ENCODE measurements at places on chromosomes 5 and 9. TPM values are rescaled to one million over a fixed set of nuclear protein-coding genes. Genes with fewer than 3 reads are reported as not detected.

SMIM33 gene
- total RNA-seq: 0.54 TPM

PRUNE2 gene
- total RNA-seq: not detected

DMRT2 gene
- not detected for total RNA-seq

SKP2 gene
- 21.1 TPM for total RNA-seq

ITGA2 gene
- total RNA-seq: 0.42 TPM

RNF183 gene
- not detected for total RNA-seq

PFN3 gene
- total RNA-seq: not detected

CDKN2B gene
- total RNA-seq: 1.4 TPM

ORM2 gene
- total RNA-seq: not detected

HTR4 gene
- total RNA-seq: not detected

- no peaks in the 10 kb centered on the region for H3K4me1 ChIP-seq
- H3K27ac ChIP-seq: no peak overlapping the region
- H3K36me3 ChIP-seq: no peaks in the 10 kb centered on the region
- peaks cover 6% of the 10 kb centered on the region for H3K27me3 ChIP-seq
These were observed 8.4 kb upstream of the CERCAM start for GRCh38 chr9:128412120-128412790.

DNA sequence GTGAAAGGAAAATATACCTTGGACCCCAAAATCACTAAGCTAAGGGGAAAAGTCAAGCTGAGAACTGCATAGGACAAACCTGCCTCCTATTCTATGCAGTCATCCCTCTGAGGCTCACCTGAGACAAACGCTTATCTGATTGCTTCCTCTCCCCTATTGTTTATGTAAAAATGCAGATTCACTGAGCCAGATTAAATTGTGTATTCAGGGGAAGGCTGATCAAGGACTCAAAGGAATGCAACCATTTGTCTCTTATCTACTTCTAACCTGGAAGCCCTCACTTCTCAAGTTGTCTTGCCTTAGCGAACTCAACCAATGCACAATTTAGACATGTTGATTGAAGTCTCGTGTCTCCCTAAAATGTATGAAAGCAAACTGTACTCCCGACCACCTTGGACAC is 13.3 kb downstream of the SPARC start:
- H3K27ac ChIP-seq: no peak overlapping the region
- no peak overlapping the region for H3K4me3 ChIP-seq
- DNase-seq: no peak
- no peaks in the 10 kb centered on the region for H3K4me1 ChIP-seq
- H3K36me3 ChIP-seq: no peaks in the 10 kb centered on the region

DNA sequence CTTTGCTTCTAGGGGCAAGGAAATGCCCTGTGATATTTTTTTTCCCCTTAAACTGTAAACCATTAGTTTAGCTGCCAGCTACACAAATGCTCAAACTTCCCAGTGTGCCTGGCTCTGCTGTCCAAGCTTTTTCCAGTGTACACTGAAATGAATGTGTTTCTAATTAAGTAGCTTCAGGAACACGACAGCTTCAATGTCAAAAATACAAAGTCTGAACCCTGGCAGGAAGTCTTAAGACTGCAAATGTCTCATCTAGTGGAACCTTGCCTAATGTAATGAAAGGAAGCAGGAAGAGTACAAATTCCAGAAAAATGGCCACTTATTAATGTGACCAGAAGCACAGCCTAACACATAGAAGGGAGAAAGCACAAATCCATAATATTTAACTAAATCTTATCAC is 255.2 kb downstream of the CRB2 start:
- H3K36me3 ChIP-seq: peaks cover 2% of the 10 kb centered on the region
- no peak for DNase-seq
- H3K27me3 ChIP-seq: no peaks in the 10 kb centered on the region
- H3K4me3 ChIP-seq: no peak overlapping the region

DNA sequence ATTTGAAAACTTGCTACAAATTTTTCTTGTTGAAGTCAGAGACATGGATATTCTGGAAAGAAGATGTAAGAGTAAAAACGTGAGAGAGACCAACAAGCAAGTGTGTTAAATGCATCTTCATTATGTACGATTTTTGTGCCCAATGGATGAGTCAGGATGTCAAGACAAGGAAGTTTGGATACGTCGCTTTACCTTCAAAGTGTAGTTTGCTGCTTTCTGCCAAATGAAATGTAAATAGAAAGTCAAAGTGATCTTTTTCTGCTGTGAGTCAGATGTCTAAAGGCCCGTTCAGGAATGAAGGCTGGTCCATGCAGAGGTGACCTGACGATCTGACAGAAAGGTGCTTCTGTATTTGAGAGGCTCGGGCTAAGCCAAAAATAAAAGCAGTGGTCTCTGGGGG is 273.1 kb upstream of the PIK3R1 start:
- H3K36me3 ChIP-seq: no peaks in the 10 kb centered on the region
- H3K4me3 ChIP-seq: no peak overlapping the region
- no peaks in the 10 kb centered on the region for H3K27me3 ChIP-seq
- H3K4me1 ChIP-seq: no peaks in the 10 kb centered on the region

DNA sequence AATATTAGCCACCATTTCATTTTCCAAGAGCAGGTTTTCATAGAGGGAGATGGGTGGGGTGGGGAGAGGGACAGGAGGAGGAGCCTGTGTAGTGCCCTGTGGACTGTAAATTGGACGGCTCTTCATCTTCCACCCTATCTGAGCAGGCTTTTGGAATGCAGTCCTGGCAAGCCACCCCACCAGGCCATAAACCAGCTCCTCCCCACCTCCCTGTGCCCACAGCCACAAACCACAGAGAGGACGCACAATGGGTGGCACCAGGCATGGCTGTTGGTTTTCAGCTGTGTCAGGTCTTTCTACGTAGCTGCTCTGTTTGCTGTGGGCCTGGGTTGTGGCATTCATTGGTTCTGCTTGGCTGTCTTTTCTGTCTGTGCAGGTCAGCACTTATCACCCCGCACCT is 58.0 kb downstream of the PLAC8L1 start:
- H3K4me1 ChIP-seq: no peaks in the 10 kb centered on the region
- no peaks in the 10 kb centered on the region for H3K27me3 ChIP-seq
- H3K27ac ChIP-seq: no peak overlapping the region
- no peak for DNase-seq
- no peak overlapping the region for H3K4me3 ChIP-seq
- H3K36me3 ChIP-seq: no peaks in the 10 kb centered on the region

GRCh38 chr9:120603591-120603990 is 23.6 kb upstream of the CDK5RAP2 start:
- peaks cover 37% of the 10 kb centered on the region for H3K36me3 ChIP-seq
- no peaks in the 10 kb centered on the region for H3K4me1 ChIP-seq
- no peak overlapping the region for H3K4me3 ChIP-seq
- DNase-seq: no peak
- no peak overlapping the region for H3K27ac ChIP-seq
- no peaks in the 10 kb centered on the region for H3K27me3 ChIP-seq

DNA sequence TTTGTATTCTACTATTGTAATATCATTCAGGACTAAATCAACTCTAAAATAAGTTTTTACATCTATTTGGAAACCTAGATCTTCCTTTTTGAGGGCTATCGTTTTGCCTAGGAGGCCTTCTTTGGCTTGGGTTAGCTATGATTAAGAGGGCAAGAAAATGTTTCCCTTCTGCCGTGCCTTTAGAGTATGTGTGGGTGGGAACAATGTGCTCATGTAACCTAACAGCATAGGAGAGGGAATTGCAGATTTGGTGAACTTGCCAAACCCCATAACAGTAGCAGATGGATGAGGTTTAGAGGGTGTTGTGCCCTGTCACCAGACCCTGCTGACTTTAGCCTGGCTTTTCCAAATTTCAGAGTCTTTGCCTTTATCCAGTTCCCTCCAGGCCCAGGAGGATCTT is 339.0 kb downstream of the ADGRV1 start:
- no peaks in the 10 kb centered on the region for H3K27me3 ChIP-seq
- DNase-seq: no peak
- H3K27ac ChIP-seq: no peak overlapping the region
- no peaks in the 10 kb centered on the region for H3K4me1 ChIP-seq
- H3K36me3 ChIP-seq: no peaks in the 10 kb centered on the region
- H3K4me3 ChIP-seq: no peak overlapping the region

GRCh38 chr9:17484906-17485305 is 94.0 kb upstream of the SH3GL2 start:
- no peaks in the 10 kb centered on the region for H3K27me3 ChIP-seq
- DNase-seq: no peak
- H3K36me3 ChIP-seq: no peaks in the 10 kb centered on the region
- H3K4me1 ChIP-seq: no peaks in the 10 kb centered on the region
- H3K27ac ChIP-seq: no peak overlapping the region
- H3K4me3 ChIP-seq: no peak overlapping the region

DNA sequence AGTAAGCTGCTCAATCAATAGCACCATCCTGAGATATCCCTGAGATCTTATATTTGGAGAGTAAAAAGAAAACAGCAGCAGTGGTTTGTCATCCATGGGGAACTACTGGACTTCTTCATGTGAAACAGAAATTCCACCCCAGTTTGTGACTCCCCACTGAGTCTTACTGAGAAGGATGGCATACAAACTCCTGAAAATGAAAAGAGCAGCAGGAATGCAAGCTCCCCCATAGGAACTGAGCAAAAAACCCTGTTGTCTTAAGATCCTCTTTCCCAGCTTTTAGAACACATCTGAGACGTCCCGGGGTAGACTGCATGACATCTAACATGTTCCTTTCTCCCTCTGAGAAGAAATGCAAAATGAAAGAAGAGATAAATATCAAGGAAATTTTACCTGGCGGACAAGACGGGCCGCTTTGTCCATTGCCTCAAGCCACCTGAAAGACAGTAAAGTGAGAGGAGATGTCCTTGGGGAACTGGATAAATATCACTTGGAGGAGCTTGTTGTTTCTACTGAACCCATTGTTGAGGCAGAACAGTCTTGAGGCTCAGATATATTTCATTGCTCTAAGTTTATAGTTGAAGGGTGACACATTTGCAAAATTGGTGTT is 117.1 kb downstream of the NUDT12 start:
- no peaks in the 10 kb centered on the region for H3K27me3 ChIP-seq
- no peak overlapping the region for H3K27ac ChIP-seq
- no peak overlapping the region for H3K4me3 ChIP-seq
- H3K4me1 ChIP-seq: no peaks in the 10 kb centered on the region
- no peaks in the 10 kb centered on the region for H3K36me3 ChIP-seq

DNA sequence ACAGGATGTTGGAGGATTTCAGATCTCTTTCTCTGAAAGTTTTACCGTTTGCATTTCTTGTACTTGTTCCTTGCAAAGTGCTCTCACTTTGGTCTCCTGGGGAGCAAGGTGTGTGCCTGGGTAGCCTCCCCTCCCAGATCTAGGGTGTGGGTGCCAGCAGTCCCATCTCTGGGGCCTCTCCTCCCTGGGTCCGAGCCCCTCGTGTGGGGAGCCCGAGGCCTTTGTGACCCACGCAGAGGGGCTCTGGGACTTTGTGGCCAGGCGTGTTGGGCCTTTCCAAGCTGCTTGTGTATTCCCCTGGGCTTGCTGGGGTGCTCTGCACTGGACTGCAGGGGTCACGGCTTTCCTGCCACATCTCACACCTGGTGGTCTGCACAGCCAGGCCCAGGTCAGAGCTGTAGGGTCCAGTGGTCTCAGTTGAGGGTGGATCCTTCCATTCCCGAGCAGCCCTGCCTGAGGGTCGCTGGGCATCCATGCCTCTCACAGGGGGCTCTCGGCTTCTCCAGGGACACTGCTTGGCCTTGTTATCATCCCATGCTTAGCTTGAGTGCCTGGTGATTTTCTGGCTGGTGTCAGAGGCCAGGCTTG is 96.3 kb downstream of the CACNA1B start:
- no peak for DNase-seq
- no peaks in the 10 kb centered on the region for H3K27me3 ChIP-seq
- H3K4me1 ChIP-seq: no peaks in the 10 kb centered on the region
- H3K27ac ChIP-seq: no peak overlapping the region

DNA sequence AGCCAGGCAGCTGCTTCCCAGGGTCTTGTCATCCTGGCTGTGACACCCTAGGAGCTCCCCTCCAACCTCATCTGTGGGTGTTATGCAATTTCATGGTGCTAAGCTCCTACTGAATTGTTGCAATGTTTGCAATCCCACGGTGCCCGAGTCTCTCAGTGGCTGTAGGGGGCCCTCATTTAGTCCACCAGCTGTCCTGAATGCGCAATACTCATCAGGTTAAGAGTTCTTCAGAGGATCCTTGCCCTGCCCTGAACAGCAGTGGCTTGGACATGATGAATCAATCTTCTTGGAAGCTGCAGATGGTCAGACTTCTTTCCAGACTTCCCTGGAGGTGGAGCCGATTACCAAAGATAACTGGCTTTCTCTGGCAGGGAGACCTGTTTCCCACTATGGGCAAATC is 584.1 kb downstream of the CCDC171 start:
- H3K4me1 ChIP-seq: no peaks in the 10 kb centered on the region
- DNase-seq: no peak
- no peaks in the 10 kb centered on the region for H3K36me3 ChIP-seq

DNA sequence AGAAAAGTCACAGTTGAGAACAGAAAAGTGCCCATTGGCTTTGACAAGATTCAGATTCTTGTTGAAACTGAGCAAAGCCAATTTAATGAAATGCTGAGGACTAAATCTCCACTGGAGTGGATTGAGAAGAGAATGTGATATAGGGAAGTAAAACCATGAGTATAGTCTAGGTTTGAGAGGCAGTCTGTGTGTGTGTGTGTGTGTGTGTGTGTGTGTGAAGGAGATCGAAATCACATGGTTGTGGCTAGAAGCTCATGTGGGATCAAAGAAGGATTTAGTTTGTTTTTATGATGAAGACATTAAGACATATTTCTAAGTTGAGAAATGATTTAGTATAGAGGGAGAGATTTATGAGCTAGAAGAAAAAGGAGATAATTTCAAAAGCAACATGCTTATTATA is 275.7 kb upstream of the DAB2 start:
- no peaks in the 10 kb centered on the region for H3K4me1 ChIP-seq
- H3K36me3 ChIP-seq: no peaks in the 10 kb centered on the region
- DNase-seq: no peak
- no peak overlapping the region for H3K4me3 ChIP-seq
- no peak overlapping the region for H3K27ac ChIP-seq

GRCh38 chr9:128192601-128193371 is 1.4 kb upstream of the CIZ1 start:
- H3K27me3 ChIP-seq: no peaks in the 10 kb centered on the region
- H3K4me1 ChIP-seq: peaks cover 23% of the 10 kb centered on the region
- peaks cover 2% of the 10 kb centered on the region for H3K36me3 ChIP-seq
- no peak overlapping the region for H3K27ac ChIP-seq

- no peaks in the 10 kb centered on the region for H3K27me3 ChIP-seq
- no peak for DNase-seq
- H3K4me1 ChIP-seq: no peaks in the 10 kb centered on the region
- H3K36me3 ChIP-seq: peaks cover 49% of the 10 kb centered on the region
- H3K27ac ChIP-seq: no peak overlapping the region
These were observed 127.6 kb downstream of the DROSHA start for GRCh38 chr5:31404325-31404724.

DNA sequence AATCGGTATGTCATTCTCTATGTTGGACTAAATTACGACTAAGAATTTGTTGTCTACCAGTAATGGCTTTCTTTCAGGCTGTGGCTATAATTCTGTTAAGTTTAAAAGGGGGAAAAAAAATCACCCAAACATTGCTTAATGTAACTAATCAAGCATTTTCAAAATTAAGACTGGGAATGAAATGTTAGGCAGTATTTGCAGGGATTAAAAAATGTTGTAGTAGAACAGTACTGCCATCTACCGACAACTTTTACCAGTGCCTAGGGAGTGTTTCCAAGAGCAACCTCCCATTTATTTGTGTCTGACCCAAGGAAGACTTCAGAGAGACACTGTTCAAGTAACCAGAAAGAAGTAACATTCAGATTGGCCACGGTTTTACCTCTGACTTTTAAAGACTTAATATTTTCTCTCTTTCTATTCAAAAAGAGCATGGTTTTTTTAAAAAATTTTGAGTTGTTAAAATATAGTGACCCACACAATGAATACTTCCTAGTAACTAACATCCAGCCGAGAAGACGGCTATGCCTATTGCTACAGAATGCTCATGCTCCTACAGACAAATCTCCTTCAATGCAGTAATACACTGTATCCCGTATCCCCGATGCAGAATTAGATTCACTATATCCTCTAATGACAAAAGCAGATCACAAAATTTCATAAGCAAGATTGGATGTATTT is 92.4 kb downstream of the ARL15 start:
- no peak for DNase-seq
- no peak overlapping the region for H3K4me3 ChIP-seq
- H3K36me3 ChIP-seq: no peaks in the 10 kb centered on the region
- H3K27ac ChIP-seq: no peak overlapping the region
